ENCODE measurements at places on chromosomes 2 and 18.

GRCh38 chr2:175838979-175839378 lies 163.1 kb downstream of the LNPK start:
- DNase-seq: no peak

GRCh38 chr18:56637711-56638231 lies 621 bp downstream of the TXNL1 start:
- peak; percentile 9 for DNase-seq

DNA sequence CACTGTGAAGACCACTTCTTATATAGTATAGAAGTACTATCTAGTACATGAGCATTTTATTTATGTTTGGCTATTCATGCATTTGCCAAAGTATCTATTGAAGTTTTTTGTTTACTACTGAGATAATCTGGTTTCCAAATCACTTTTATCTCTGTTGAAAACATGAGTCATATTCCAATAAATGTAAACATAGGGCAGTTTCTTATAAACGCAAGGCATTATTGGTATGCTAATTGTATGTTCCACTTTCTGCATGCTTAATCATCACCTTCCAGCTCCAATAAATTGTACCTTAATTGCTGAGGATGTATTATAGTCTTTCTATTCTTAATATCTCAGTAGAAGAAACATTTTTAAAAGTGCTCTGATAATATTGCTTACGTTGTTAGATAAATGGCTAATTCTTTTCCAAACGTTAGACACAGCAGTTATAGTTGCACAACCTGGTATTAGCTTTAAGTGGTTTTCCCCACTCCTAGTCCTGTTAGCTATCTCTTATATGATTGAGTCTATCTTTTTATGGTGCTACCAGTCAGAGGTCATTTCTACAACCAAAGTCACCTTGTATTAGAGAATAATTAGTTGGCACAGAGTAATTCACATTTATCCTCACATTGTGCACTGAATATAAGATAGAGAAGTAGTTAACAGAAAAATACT lies 17.2 kb downstream of the ITGA4 start:
- no peak for DNase-seq

GRCh38 chr2:47653902-47654789 lies 128.8 kb upstream of the MSH6 start:
- DNase-seq: no peak

DNA sequence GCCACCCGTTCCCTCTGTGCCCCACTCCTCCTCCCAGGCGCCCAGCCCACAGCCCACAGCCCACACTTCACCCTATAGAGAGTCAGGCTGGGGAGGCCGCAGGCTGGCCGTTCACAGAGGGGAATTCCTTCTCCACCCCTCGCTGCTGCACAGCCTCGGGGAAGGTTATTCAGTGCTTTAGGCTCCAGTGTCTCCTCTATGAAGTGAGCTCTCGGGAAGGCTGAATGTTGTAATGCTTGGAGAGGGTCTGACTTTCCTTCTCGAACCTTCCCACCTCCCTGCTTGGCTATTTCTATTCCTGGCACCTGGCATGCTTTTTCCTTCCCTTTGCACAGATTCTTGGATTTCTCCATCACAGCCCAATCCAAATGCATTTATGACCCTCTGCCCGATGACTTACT lies 62.5 kb upstream of the SMAD7 start:
- DNase-seq: no peak
